ENCODE measurements at places on chromosomes 13 and 19.

DNA sequence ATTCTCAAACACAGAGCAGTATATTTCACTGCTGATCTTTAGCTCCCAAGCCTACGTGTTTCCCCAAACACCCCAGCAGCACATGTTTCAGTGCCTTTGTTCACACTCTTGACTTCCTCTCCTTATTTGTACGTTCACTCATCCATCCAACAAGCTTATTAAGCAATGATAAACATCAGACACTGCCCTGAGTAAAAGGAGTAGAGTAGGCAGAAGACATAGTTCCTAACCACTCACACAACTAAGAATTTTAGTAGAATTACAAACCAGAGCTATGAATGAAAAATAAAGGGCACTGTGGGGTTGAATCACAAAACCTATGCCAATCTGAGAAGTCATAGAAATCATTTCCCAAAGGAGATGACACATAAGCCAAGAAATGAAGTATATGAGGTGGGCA, 213.5 kb downstream of the DIAPH3 start:
- DNase-seq: no peak

GRCh38 chr13:98543378-98544103, 33.4 kb downstream of the STK24 start:
- no peak for DNase-seq

DNA sequence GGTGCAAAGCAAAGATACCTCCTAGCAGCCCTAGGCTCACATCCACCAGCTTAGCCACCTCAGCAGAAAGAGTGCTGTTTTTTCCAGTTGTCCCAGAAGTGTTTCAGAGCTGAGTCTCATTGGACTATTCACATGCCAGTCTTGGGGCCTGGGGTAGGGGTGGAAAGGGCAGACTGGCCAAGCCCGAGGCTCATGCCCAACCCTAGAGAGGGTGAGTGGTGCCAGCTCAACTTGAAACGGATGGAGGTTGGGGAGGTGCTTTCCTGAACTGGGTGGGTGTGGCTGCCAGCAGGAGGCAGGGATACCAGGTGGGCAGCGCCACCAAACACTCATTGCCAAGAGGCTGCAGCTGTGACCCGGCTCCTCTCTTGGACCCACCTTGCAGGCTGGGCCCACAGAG, 116.9 kb downstream of the DPF1 start:
- no peak for DNase-seq

DNA sequence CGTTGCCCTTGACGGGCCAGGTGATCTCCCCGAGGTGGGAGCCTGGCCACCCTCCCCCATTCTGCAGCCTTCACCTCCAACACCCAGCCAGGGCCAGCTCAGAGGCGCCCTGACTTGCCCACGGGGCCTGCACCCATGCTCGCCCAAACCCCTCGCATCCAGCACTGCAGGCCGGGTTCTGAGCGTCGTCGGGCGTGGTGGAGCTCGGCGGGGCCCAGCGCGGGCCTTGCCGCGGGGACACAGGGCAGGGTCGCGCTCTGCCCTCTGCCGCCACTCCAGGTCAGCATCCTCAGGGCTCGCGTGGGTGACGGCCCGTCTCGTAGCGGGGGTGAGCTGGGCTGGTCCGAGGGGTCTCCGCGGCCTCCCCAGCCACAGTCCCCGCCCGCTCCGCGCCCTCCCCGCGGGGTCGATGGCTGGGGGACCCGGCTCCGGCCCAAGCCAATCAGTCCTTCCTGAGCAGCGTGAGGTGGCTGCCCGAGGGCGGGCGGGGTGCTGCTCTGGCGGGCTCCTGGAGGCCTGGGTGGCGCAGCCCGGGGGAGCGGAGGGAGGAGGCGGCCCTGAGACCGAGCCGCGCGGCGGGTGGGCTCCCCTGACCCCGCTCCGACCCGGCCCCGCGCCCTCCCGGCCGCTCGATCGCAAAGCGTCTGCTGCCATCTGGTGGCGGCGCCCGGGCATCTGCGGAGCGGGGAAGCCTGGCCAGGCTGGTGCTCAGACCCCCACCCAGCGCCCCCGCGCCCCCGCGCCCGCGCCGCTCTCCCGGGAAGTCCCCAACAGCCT, 61.4 kb downstream of the CCNE1 start:
- DNase-seq: peak; percentile 68

DNA sequence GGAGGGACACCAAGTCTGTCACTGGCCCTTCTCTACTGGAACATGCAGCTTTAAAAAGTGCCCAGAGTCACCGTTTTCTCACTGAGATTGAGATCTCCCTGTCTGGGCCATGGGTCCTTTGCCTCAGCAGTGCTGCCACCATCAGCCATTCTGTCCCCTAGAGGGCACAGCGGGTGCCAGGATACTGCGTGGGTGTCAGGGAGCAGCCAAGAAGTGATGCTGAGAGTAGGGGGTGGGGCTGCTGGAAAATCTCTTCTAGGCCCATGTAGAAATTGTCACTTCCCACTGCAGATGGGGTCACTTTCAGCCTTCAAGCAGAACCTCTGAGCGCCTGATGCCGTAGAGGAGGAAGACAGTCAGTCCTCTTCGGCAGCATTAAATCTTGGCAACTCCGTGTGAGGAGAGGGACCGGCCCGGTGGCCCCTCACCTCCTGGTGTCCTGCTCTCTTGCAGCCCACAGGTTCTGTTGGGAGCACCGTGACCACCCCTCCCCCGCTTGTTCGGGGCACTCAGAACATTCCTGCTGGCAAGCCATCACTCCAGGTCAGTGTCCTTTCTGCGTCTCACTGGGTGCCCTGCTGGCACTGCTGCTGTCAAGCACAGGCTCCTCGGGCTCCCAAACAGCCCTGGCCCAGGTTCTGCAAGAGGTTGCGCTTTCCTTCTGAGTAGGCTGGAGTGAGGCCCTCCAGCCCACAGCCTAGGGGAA, 21.4 kb downstream of the TSSK6 start:
- no peak for DNase-seq

DNA sequence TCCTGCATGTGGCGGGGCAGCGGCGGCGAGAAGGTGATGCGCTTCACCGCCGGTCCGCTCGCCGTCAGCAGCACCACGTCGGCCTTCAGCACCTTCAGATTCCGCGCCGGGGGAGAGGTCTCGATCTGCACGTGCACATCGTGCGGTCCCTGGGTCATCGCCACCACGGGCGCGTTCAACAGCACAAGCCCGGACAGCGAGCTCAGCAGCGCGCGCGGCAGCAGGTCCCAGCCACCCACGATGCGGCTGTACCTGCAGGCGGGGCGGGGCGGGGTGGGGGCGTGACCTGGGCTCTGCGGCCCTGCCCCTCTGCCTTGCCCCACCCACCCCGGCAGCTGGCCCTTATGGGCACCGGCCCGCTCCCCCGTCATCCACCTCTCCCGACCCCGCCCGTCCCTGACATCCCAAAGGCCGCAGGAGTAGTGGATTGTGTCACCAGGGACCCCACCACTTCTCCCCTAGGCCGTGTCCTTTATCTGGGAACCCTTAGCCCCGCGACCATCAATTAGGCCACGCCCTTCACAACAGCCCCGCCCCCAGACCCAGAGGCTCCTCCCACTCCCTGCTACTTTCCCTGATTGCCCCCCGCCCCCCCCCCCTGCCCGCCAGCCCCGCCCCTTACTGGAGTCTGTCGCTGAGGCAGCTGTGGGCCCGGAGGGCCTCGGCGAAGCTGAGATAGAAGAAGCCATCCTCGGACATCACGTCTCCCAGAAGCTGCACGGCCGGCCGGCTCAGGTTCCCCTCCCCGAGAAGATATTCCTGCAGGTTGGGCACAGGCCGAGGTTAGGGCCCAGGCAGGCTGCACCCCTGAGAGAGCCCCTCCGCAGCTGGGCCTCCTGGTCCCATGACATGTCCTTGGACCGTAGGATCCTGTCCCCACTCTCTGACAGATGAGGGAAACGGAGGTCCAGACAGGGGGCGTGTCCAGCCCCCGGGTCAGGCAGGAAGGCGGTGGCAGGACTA, 6.1 kb downstream of the IL4I1 start:
- DNase-seq: peak; percentile 58

- DNase-seq: no peak
Measured at GRCh38 chr13:94997126-94997525, 284.8 kb upstream of the SOX21 start.

GRCh38 chr19:47896773-47897172, 10.7 kb upstream of the SULT2A1 start:
- DNase-seq: no peak

GRCh38 chr19:13082192-13083007, 20.3 kb downstream of the LYL1 start:
- no peak for DNase-seq

DNA sequence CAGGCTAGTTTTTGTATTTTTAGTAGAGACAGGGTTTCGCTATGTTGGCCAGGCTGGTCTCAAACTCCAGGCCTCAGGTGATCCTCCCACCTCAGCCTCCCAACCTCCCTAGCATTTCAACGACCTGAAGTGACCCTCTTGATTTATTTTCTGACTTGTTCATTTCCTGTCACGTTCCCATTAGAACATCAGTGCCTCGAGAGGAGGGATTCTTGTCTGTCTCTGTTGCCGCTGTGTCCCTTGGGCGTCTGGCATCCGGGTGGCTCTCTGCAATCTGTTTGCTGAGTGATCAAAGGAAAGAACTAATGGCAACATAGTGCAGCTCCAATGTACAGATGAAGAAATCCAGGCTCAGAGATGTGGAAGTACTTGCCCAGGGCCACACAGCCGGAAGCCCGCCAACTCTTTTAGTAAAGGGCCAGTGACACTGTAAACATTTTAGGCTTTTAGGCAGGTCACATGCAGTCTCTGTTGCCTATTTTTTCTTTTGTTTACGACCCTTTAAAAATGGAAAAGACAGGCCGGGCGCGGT, 47.5 kb downstream of the NFIC start:
- DNase-seq: no peak

DNA sequence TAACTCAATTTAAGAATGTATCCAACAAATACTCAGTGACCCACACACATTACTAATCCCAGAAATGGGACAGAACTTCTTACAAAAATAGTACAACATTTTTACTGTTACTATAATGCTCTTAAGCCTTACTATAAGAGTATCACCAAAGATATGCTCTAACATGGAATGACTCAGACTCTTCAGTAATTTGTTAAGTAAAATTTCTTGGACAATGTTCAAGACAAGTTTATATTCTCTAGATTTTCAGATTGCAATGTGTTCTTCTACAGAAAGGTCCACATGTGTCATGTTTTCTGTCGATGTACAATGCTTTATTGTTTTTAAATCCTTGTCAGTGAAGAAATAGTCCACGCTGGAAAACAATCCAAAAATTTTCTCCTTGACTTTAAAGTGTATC, 66.3 kb upstream of the RFXAP start:
- no peak for DNase-seq

GRCh38 chr19:33430674-33431277, 57.3 kb downstream of the CEBPG start:
- DNase-seq: peak; percentile 63

DNA sequence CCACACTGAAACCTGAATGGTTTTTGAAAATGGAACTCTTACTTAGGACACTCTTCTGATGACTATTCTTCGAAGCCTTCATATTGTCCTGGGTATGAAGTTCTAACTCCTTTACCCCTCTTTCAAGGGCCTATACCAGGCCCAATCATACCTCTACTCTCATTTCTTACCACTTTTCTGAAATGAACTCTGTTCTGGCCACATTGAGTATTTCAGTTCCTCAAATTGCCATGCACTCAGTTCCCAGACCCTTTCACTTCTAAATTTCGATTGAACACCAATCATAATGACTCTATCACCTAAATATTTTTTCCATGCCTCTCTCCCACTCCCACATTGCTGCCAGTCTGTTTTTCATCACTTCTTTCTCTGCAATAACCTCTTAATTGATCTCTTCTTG, 53.7 kb downstream of the LACC1 start:
- no peak for DNase-seq

DNA sequence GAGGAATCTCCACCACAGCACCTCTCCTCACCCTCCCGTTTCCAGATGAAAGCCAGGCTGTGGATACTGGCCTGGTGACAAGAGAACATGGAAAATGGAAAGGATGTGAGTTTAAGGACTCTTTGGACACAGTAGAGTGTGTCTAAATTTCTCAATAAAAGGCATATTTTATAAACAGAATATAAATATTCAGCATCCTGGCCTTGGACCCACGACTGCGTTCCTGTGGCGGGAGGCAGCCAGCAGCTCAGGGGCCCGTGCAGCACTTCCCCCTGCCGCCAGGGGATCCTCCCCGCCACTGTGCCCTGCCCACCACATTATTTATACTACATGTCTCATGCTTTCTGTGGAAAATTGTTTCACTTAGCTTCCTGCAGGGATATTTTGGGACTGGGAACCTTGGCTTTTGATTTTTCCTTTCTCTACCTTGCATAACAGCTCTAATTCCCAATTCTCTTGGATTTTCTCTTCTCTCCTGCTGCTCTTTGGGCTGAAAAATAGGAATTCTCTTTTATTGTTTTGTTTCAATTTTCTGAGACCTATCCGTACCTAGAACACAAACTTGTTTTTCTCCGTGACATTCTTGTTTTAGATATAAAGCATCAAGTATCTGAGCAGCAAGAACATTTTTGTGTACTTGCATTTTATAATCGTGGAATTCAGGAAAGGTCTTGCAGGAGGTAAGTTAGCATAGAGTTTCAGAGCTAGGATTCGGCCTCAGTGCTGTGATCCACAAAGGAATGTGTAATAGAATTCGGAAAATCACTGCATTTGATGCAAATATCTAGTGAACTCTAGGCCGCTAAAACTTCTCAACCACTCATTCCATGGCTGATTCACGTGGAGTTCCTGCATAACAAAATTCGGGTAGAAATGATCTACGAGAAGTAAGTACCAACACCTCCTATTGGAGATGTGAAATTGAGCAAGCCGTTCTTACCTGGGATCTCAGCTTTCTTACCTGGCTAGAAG, 107.7 kb upstream of the SPATA13 start:
- no peak for DNase-seq

- DNase-seq: no peak
Measured at GRCh38 chr13:51235756-51236490, 13.7 kb downstream of the FAM124A start.

GRCh38 chr13:74133657-74134201, 475 bp downstream of the KLF12 start:
- DNase-seq: peak; percentile 87

GRCh38 chr19:40705362-40705651, 11.4 kb downstream of the COQ8B start:
- no peak for DNase-seq

- DNase-seq: no peak
Measured at GRCh38 chr13:50282016-50282415, 266.8 kb downstream of the KCNRG start.

DNA sequence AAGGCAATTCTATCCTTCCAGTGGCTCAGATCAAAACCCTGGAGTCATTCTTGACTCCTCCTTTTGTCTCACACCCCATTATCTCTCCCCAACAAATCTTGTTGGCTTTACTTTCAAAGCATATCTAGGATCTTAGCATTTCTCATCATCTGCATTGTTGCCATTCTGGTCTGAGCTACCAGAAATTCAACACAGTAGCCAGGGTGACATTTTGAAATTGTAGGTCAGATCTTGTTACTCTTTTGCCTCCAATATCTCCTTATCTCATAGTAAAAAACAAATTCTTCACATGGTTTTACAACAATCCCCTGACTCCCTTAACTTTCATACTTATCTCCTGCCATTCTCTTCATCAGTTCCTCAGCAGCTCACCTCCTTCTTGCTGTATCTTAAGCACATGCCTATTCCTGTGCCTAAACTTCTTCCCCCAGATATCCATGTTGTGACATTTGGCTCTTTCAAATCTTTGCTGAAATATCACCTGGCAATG, 115.8 kb downstream of the KLF5 start:
- no peak for DNase-seq
